Smooth muscle cell of trachea (primary cell): ENCODE measurements at places on chromosomes 13 and 19. TPM values are rescaled to one million over a fixed set of nuclear protein-coding genes. Genes with fewer than 3 reads are reported as not detected.

The TMEM38A gene
- 1.9 and 5.6 TPM in 2 replicates for total RNA-seq

The KLK10 gene
- not detected in 2 replicates for total RNA-seq

The SYNGR4 gene
- total RNA-seq: not detected in 2 replicates

The FCAR gene
- not detected in 2 replicates for total RNA-seq

The ADGRE3 gene
- not detected in 2 replicates for total RNA-seq

The SYCN gene
- not detected in 2 replicates for total RNA-seq

The ZNF563 gene
- total RNA-seq: 4.1 and 4.8 TPM in 2 replicates

The CELF5 gene
- 0.17 TPM in 1 of 2 replicates, not detected in the other for total RNA-seq

The KANK3 gene
- total RNA-seq: 0.15 and 0.50 TPM in 2 replicates

The KLF16 gene
- total RNA-seq: 6.0 and 7.9 TPM in 2 replicates

The FXYD7 gene
- not detected in 2 replicates for total RNA-seq

The RGL3 gene
- 5.1 and 5.3 TPM in 2 replicates for total RNA-seq
